ENCODE measurements at places on chromosomes 4 and X. TPM values are rescaled to one million over a fixed set of nuclear protein-coding genes. Genes with fewer than 3 reads are reported as not detected.
A peak's percentile ranks its signal among the peaks of the same experiment; 100 is the strongest.

The CORIN gene
- 0.77 TPM for total RNA-seq

The TRIM75 gene
- not detected for total RNA-seq

The CT47B1 gene
- total RNA-seq = not detected

The ENOX2 gene
- total RNA-seq = 30.0 TPM

The RHOXF2 gene
- not detected for total RNA-seq

The ABCG2 gene
- 0.77 TPM for total RNA-seq

The OTUD5 gene
- total RNA-seq = 47.2 TPM

GRCh38 chrX:124910611-124911010 is 409.1 kb upstream of the TEX13C start:
- H3K36me3 ChIP-seq = no peaks in the 10 kb centered on the region
- no peaks in the 10 kb centered on the region for H3K27me3 ChIP-seq
- DNase-seq = no peak
- no peak overlapping the region for H3K4me3 ChIP-seq

DNA sequence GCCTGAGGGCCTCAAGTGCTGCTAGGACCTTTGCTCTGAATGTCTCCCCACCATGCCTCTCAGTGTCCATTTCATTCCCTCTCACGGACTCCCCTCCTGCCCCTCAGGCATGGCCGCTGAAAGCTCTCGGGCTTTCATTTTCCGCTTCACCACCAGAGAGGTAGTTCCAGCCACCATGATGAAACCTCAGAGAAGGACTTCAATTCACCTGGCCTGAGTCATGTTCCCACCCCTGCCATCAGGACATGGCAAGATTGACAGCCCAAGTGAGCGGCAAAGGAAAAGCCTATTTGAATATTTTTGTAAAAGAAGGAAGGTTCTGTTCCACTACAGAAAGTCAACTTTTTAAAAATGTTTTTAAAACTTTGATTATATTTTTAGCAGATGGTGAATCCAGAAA is 249.3 kb upstream of the GALNT7 start:
- H3K27me3 ChIP-seq = no peaks in the 10 kb centered on the region
- H3K4me3 ChIP-seq = no peak overlapping the region
- DNase-seq = no peak
- H3K27ac ChIP-seq = no peak overlapping the region

DNA sequence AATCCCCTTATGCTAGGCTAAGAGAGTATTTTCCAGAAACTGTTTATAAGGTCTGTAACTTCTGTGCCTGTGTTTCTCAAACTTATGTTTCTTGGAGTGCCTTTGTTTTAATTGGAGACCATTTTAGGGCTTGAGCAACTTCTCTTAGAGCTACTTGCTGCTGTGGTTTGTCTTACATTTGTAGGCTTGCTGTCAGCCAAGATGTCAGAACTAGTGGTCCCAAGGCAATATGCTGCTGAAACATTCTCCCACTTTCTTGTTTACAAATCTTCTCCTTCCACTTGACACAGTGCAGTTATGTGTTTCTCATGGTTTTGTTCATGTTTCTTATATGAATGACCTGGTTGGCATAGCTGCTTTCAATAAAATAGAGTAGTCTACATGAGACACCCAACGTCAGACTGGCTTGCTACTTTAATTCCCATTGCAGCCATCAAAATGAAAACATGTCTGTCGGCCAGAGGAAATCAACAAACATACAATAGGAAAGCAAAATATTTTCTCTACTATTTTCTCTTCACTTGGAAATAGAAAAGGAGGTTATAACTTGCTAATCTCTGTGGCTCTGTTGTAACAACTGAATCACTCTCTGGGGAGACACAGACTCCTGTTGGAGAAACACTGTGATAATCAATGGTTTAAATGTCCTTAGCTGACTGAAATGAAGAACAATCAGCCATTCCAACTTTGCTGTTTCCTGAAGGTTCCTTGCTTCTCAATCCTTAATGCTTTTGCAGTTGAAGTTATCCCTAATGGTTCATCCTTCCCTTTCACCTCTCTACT is 426.4 kb downstream of the PDGFC start:
- H3K27ac ChIP-seq = no peak overlapping the region
- H3K4me1 ChIP-seq = no peaks in the 10 kb centered on the region
- no peaks in the 10 kb centered on the region for H3K36me3 ChIP-seq
- H3K4me3 ChIP-seq = no peak overlapping the region
- no peak for DNase-seq

GRCh38 chrX:46317163-46317562 is 228.1 kb downstream of the ZNF674 start:
- H3K27me3 ChIP-seq = no peaks in the 10 kb centered on the region
- no peak for DNase-seq
- H3K36me3 ChIP-seq = no peaks in the 10 kb centered on the region
- no peaks in the 10 kb centered on the region for H3K4me1 ChIP-seq

DNA sequence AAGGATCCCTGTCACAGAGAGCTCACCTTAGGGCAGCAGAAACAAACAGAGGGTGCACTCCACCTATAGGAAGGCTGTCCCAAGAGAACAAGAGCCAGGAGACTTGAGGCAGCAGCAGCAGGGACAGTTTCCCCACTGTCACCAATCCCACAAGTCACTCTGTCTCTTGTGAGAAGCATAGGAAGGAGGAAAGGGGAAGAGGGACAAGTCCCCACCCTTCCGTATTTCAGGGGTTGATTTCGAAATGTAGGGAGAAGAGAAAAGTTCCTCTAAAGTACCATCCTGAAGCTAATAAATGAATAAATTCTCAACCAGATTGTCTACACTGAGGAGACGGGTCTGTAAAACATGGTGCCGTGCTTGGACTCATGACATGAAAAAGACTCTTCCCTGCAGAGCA is 9.5 kb upstream of the TLR8 start:
- no peaks in the 10 kb centered on the region for H3K36me3 ChIP-seq
- peak overlapping the region; percentile 39 for H3K27ac ChIP-seq
- no peaks in the 10 kb centered on the region for H3K4me1 ChIP-seq
- no peak overlapping the region for H3K4me3 ChIP-seq
- no peaks in the 10 kb centered on the region for H3K27me3 ChIP-seq
- no peak for DNase-seq

GRCh38 chrX:69033936-69034335 is 131.3 kb downstream of the PJA1 start:
- no peaks in the 10 kb centered on the region for H3K27me3 ChIP-seq
- H3K4me1 ChIP-seq = no peaks in the 10 kb centered on the region
- H3K4me3 ChIP-seq = no peak overlapping the region
- H3K36me3 ChIP-seq = no peaks in the 10 kb centered on the region

GRCh38 chr4:80215449-80216052 is 18.2 kb downstream of the PRDM8 start:
- H3K4me3 ChIP-seq = no peak overlapping the region
- H3K4me1 ChIP-seq = peaks cover 6% of the 10 kb centered on the region
- H3K27ac ChIP-seq = no peak overlapping the region
- no peak for DNase-seq
- H3K27me3 ChIP-seq = peaks cover 3% of the 10 kb centered on the region

DNA sequence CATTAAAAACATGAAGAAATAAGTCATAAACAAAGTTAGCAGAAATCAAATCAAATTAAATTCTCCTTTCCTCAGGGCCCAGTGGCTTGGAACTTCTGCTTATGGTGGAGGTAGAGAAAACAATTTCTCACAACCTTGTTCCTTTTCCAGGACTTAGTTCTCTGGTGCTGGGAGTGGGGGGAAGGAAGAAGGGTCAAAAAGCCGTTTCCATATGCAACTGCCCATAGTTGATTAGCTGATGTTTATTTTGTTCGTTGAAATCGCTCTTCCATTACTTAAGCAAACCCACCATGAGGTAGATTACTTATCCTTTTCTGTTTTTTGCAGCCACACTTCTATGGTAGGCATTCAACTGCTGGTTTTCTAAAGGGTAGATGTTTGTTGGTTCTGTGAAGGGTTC is 94.2 kb downstream of the ARSJ start:
- H3K4me3 ChIP-seq = no peak overlapping the region
- H3K27ac ChIP-seq = no peak overlapping the region
- DNase-seq = no peak
- no peaks in the 10 kb centered on the region for H3K4me1 ChIP-seq
- no peaks in the 10 kb centered on the region for H3K27me3 ChIP-seq

GRCh38 chr4:147590249-147590920 is 26.8 kb upstream of the TMEM184C start:
- no peak overlapping the region for H3K4me3 ChIP-seq
- H3K27me3 ChIP-seq = no peaks in the 10 kb centered on the region
- no peak overlapping the region for H3K27ac ChIP-seq
- DNase-seq = no peak

GRCh38 chrX:117092641-117093040 is 629.9 kb upstream of the CT83 start:
- H3K4me1 ChIP-seq = no peaks in the 10 kb centered on the region
- no peaks in the 10 kb centered on the region for H3K27me3 ChIP-seq
- DNase-seq = no peak
- no peak overlapping the region for H3K4me3 ChIP-seq
- H3K27ac ChIP-seq = no peak overlapping the region
- H3K36me3 ChIP-seq = no peaks in the 10 kb centered on the region

DNA sequence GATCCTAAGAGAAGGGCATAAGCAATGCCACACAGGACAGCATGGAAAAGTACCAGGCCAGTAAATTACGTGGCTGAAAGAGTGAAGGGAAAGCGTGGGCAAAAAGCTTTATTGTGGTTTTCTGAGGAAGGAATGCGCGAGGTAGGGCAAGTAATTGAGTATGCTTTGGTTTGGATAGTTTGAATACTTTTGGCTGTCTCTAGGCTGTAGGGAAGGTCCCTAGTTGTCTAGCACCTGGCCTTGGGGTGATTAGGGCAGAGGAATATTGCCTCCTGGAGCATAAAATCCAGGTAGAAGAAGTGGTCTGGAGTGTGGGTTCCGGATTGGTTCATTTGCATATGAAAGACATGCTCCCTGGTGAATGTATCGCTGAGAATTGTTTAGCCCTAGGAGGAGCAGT is 46.4 kb upstream of the NALF2 start:
- DNase-seq = no peak
- no peaks in the 10 kb centered on the region for H3K27me3 ChIP-seq
- no peak overlapping the region for H3K27ac ChIP-seq
- H3K36me3 ChIP-seq = no peaks in the 10 kb centered on the region
- H3K4me3 ChIP-seq = no peak overlapping the region

- no peak overlapping the region for H3K27ac ChIP-seq
- H3K4me1 ChIP-seq = no peaks in the 10 kb centered on the region
- H3K27me3 ChIP-seq = no peaks in the 10 kb centered on the region
Measured at GRCh38 chr4:90904021-90904420, 776.8 kb downstream of the CCSER1 start.

GRCh38 chrX:107849747-107850421 is 24.2 kb downstream of the MID2 start:
- H3K4me1 ChIP-seq = no peaks in the 10 kb centered on the region
- H3K27me3 ChIP-seq = no peaks in the 10 kb centered on the region
- H3K36me3 ChIP-seq = no peaks in the 10 kb centered on the region
- H3K4me3 ChIP-seq = no peak overlapping the region

GRCh38 chr4:33975995-33976394 is 2268.3 kb downstream of the ARAP2 start:
- no peak for DNase-seq
- no peak overlapping the region for H3K27ac ChIP-seq
- no peaks in the 10 kb centered on the region for H3K36me3 ChIP-seq
- no peaks in the 10 kb centered on the region for H3K4me1 ChIP-seq
- H3K27me3 ChIP-seq = no peaks in the 10 kb centered on the region

- no peak for DNase-seq
- no peaks in the 10 kb centered on the region for H3K27me3 ChIP-seq
Measured at GRCh38 chrX:65203545-65203944, 227.3 kb upstream of the ZC4H2 start.

DNA sequence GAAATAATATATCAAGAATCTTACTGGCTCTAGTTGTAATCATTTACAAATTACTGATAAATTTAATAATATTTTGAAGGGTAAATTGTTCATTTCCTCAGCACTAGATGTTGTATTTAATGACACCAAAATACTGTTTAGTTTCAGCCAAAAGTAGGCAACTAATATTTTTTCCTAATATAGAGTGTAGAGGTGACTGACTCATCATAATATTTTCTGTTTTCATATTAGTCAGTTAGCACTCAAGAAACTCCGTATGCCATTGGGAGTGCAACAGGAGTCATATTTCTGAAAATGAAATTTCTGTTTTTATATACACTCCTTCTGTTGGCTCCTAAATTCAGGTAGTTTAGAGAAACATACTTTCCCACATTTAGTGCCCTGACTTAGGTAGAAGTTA is 36.6 kb upstream of the PTPN13 start:
- no peaks in the 10 kb centered on the region for H3K27me3 ChIP-seq
- H3K27ac ChIP-seq = no peak overlapping the region
- H3K36me3 ChIP-seq = no peaks in the 10 kb centered on the region
- peaks cover 5% of the 10 kb centered on the region for H3K4me1 ChIP-seq
- H3K4me3 ChIP-seq = no peak overlapping the region
- no peak for DNase-seq

Measured in spleen (tissue), 13 donors.